ENCODE measurements at places on chromosomes 4 and X.

GRCh38 chr4:17650406-17650805, 36.0 kb downstream of the MED28 start:
- DNase-seq: no peak

GRCh38 chrX:132533409-132533808, 44.6 kb upstream of the MBNL3 start:
- DNase-seq: no peak

- DNase-seq: no peak
These were observed 1224.7 kb upstream of the TENM3 start for GRCh38 chr4:181018472-181018871.

- DNase-seq: no peak
These were observed 6.5 kb downstream of the SASH3 start for GRCh38 chrX:129786210-129786651.

GRCh38 chr4:991451-992296, 1.5 kb downstream of the SLC26A1 start:
- no peak for DNase-seq
